ENCODE measurements at places on chromosomes 13 and 19. TPM values are rescaled to one million over a fixed set of nuclear protein-coding genes. Genes with fewer than 3 reads are reported as not detected.

ZNF554 gene
- total RNA-seq: 0.77 TPM

TRPM4 gene
- 0.58 TPM for total RNA-seq

SIGLEC12 gene
- total RNA-seq: not detected

ZNF681 gene
- total RNA-seq: 5.8 TPM

CD209 gene
- not detected for total RNA-seq

CILP2 gene
- total RNA-seq: 0.31 TPM

OR7A5 gene
- total RNA-seq: not detected

CALR3 gene
- not detected for total RNA-seq

IGFLR1 gene
- 245 TPM for total RNA-seq

ZNF628 gene
- total RNA-seq: 14.2 TPM

LGI4 gene
- 2.7 TPM for total RNA-seq

KLHL1 gene
- total RNA-seq: not detected

RFPL4A gene
- not detected for total RNA-seq

POU2F2 gene
- total RNA-seq: 39.6 TPM

ZNF230 gene
- total RNA-seq: 3.6 TPM

CATSPERD gene
- total RNA-seq: not detected

CYP2F1 gene
- not detected for total RNA-seq

C5AR2 gene
- total RNA-seq: not detected
